Colonic mucosa (tissue), 4 donors: ENCODE measurements at places on chromosomes 1 and 21. TPM values are rescaled to one million over a fixed set of nuclear protein-coding genes. Genes with fewer than 3 reads are reported as not detected.

- no peak overlapping the region for H3K4me3 ChIP-seq
- no peaks in the 10 kb centered on the region for H3K36me3 ChIP-seq
- no peak overlapping the region for H3K27ac ChIP-seq
- no peak for DNase-seq
- H3K4me1 ChIP-seq, result no peaks in the 10 kb centered on the region
Measured at GRCh38 chr21:41282412-41282811, 34.2 kb upstream of the FAM3B start.

FOXO6 gene
- 0.56 TPM for total RNA-seq

SPRR5 gene
- not detected for total RNA-seq

TSPEAR gene
- not detected for total RNA-seq

CLCA2 gene
- total RNA-seq, result 1.2 TPM
